CD14-positive monocyte (primary cell): ENCODE measurements at places on chromosomes 16 and 17.
A peak's percentile ranks its signal among the peaks of the same experiment; 100 is the strongest.

DNA sequence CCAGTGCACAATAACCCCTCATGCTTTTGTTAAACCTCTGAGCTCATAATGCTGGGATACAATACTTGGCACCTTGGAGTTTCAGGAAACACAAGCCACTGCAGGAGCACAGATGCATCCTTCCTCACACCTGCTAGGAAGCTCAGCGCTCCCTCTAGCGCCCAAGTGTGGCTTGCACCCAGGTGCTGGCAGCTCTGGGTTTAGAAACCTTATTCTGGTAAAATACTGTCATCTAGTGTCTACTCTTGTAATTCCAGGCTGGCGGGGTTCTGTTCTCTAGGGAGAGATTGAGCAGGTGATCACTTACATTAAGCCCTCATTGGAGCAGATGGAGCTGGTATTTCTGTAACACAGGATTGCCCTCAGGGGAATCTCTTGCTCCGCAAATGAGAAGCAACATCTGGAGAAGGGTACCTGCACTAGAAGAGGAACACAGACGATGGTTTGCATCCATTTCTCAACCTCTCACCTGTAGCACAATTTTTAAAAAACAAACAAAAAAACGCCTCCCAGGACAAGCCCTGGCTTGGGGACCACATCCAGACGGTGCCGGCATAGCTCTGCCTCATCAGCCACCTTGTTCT lies 1.5 kb downstream of the CCL1 start:
- peak; percentile 82 for DNase-seq

DNA sequence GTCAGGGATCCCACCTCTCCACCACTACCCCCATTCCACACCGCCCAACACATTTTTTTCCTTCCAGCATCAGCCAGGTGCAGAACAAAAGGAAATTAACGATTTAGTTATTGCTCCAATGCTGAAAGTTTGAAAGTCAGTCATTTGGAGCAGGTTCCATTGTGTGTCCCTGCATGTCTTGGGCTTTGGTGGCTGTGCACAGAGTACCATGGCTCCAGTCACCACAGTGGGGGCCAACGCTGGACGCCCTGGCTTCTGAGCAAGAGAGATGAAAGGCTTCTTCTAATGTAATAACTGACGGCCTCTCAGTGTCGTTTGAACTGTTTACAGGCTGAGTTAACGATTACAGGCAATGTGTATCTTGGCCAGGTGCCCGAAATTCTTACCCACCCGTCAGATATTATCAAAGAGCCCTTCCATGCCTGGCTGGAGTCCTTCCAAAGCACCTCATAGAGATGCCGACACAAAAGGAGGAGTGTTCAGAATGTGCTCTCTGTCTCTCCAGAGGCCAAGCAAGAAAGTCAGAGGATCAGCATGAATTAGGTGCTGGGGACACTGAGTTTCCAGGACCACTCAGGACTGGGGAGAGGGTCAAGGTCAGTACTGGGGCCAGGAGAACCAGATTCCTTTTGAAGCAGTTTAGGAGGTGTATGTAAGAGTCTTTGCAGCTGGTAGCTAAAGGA lies 25.9 kb downstream of the RNF43 start:
- no peak for DNase-seq

- peak; percentile 68 for DNase-seq
Measured at GRCh38 chr16:78796221-78796866, 696.9 kb downstream of the WWOX start.

GRCh38 chr16:88591577-88592021 lies 21.4 kb downstream of the ZC3H18 start:
- peak; percentile 83 for DNase-seq
